Glomerular endothelial cell (primary cell): ENCODE measurements at places on chromosomes 7 and 10.
A peak's percentile ranks its signal among the peaks of the same experiment; 100 is the strongest.

- DNase-seq, result no peak
Observed at GRCh38 chr7:25009257-25009656, 29.3 kb upstream of the OSBPL3 start.

DNA sequence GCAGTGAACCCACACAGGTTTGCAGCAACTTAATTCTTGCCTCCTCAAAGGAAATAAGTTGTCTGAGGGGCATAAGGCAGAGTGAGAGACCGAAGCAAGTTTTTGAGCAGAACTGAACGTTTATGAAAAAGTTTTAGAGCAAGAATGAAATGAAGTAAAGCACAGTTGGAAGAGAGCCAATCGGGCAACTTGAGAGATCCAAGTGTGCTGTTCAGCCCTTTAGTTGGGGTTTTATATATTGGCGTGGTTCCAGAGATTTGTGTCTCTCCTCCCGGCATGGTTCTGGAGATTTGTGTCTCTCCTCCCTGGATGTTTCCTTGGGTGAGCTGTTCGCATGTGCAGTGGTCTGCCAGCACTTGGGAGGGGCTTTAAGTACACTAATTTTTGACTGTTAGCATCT, 141.4 kb upstream of the DGKB start:
- DNase-seq, result no peak

DNA sequence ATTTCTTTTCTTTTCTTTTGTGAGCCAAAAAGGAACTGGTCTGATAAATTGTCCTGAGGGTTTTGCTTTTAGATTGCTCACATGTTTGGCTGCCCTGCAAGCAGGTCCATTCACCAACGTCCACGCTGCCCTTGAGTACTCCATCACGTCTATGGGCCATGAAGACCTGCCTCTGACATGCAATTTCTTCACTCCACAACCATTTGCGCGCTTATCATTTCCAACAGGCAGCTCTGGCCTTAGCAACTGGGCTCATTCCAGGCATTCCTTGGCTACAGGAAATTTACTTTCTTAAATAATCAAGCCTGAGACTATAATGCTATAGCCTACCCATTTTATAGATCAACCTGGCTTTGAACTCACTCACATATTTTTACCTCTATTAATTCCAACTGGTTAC, 408.3 kb upstream of the C7orf33 start:
- no peak for DNase-seq

- no peak for DNase-seq
Observed at GRCh38 chr7:24392774-24393173, 108.8 kb downstream of the NPY start.

- no peak for DNase-seq
Observed at GRCh38 chr10:82462910-82463551, 588.0 kb downstream of the NRG3 start.

DNA sequence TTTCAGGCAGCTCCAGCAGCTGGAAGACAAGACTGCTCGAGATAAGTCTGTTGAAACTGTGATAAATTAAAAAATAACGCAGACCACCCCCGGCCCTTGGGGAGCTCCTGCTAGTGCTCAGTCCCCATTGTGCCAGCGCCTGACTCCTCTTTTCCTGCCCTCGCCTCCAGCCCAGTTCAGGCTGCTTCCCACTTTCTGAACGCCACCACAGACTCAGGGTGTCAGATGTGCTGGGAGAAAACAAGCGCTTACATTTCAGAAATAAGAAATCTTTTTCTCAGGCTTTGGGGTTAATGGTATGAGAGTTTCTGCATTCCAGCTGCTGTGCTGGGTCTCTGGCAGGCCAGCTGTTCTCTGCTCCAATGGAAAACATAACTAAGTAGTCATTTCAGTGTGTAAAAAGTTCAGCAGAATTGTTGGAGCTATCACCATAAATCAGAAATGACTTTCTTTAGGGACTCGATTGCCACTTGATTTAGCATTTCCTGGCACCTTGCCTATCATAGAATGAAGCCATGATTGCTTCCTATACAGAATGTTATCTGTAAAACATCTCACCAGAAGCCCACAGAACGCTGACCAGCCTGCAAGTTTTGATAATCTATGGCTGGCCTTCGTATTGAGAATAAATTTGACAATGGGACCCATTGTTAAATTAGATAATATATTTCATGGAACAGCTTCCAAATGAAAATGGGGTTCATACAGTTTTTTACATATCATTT, 257.0 kb upstream of the ZNF32 start:
- no peak for DNase-seq

DNA sequence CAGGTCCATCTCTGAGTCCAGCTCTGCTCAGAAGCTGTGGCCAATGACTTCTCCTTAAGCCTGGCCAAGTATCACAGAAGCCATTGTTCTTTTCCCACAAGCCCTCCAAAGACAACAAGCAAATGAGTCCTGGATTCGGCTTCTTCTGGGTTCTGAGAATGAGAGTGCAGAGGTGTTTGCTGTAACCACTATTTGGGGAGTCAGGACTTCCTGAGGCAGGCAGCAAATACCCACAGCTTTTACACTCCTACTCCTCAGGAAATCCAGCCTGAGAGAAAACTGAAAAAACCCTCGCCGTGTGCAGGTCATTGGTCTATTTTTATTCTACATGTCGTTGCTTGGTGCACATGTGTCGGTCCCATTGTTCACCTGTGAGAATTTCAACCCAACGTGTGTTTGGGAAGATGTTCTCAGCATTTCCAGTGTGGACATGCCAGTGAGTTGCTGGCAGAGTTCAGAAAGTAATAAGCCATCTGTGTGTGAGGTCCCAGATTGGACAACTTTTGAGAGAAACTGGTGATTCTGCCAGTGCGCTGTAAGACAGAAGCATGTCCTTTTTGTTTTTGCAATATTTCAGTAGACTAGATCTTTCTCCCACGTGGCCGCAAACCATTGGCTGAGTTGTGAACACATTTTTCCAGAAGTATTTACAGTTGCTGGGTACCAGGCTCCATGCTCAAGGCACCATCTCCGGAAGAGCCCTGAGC, 121.6 kb upstream of the LYZL2 start:
- no peak for DNase-seq

DNA sequence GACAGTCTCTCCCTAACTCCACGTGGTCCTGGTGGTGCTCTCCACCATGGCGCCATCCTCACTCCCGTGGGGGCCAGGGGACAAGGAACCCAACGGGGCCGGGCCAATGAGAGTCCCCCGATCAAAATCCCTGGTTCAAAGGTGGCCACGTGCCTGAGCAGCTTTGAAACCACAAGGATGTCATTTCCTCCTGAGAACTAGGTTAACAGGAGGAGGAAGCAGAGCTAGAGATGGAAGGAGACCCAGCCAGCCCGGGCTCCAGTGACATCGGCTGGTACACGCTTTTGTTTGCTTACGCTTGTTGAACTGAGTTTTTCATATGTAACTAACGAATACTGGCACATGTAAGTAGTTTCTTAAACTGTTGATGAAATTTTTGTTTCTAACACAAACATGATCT, 61.7 kb downstream of the PRPF18 start:
- no peak for DNase-seq

DNA sequence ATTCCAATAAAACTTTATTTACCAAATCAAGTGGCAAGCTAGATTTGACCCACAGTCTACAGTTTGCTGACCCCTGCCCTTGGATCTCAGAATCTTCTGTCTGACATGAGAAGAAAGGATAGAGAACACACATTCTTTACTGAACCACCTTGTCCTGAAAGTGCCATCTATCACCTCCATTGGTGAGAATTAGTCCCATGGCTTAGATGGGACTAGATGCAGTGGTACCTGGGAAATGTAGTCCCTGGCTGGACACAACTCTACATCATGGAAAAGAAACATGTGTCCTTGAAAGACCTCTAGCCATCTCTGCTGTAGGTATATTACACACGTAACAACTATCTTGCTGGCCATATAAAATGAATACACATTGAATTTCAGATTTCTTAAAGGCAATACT, 336.2 kb downstream of the LHFPL3 start:
- DNase-seq, result no peak

DNA sequence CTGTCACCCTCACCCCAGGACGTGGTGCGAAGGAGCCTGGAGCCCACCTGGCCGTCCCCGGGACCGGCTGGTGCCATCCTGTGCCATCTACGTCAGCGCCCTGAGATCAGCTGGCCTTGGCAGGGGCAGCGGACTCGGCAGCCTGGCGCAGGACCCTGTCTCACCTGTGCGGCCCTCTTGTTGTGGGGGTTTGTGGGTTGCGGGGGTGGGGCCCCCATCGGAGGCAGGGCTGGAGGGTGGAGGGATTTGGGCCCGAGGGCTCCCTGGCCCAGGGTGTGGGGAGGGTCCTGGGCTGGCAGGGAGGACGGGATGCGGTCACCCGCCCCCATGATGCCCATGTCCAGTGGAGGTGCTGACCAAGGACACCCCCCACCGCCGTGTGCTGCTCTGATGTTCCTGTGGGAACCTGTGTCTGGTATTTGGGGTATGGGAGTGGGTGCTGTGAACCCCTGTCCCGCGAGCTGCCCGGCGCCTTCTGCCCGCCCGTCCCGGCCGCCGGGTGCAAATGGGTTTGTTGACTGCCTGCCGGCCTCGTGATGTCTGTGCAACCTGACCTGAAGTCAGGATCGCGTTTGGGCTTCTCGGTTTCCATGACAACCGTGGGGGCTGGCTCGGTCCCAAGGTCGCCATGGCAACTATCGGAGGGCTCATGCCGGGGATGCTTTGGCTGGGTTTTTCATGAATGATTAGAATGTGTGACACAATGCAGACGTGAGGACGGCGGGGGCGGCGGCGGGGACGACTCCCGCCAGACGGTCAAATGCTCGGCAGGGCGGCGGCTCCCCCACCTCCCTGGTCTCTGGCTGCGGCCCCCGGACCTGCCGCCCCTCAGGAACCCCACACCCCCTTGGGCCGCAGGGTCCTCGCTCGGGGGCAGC, 7.3 kb downstream of the MAFK start:
- DNase-seq, result peak; percentile 87

GRCh38 chr10:76022366-76022765, 590.9 kb downstream of the LRMDA start:
- DNase-seq, result no peak

- no peak for DNase-seq
Observed at GRCh38 chr10:52949899-52950298, 177.3 kb upstream of the MBL2 start.

GRCh38 chr7:40891232-40891631, 756.4 kb downstream of the SUGCT start:
- no peak for DNase-seq

DNA sequence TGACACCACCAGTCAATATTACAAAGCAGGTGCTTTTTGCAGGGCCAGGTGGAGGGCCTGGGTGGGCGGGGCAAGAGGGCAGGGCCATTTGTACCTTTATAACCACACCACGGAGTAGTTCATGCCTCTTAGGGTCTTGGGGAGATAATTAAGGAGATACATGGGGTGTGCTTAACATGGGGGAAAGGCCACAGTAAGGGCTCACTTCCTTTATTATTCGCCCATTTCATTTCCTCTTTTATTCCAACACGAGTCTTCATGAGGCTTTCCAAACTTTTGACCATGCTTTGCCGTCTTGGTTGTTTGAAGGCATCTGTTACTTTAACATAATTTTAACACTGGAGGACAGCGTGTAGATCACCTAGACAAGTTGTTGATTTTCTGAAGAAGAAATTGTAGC, 33.3 kb upstream of the LYZL2 start:
- no peak for DNase-seq

- peak; percentile 14 for DNase-seq
Observed at GRCh38 chr10:16545116-16545736, 23.5 kb upstream of the C1QL3 start.

DNA sequence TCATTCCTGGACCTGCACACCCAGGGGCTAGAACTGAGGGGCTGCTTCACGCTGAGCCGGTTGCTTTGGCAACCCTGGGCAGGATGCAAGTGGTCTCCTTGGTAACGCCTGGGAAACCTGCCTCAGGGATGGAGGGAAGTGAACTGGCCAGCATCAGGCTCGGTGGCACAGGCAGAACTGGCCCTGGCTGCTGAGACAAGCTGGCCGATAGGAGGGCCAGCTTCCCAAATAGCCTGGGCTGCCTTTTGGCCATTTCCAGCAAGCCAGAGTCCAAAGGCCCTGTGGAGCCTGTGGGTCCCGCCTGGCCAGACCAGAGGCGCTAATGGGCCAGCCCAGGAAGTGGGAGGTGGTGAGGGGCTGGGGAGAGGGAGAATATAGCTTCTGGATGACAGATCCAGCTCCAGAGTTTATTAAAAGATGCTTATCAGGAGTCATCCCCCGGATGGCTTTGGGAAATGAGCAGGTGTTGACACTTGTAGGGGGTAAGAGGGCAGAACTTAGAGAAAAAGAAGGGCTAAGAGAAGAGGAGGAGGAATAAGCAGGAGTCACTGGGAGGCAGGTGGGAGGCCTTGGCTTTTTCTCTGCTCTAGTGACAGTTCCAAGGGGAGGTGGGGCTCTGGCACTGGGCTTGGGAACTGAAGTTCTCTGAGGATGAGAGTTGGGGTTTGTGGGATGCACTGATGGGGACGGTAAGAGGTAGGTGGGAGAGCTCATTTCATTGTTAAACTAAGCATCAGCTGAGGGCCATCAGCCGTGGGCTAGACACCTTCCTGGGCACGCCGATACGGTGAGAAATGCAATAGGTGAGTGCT, 9.6 kb downstream of the NEURL1 start:
- no peak for DNase-seq

- no peak for DNase-seq
Observed at GRCh38 chr10:128843972-128844371, 623.1 kb upstream of the MGMT start.

DNA sequence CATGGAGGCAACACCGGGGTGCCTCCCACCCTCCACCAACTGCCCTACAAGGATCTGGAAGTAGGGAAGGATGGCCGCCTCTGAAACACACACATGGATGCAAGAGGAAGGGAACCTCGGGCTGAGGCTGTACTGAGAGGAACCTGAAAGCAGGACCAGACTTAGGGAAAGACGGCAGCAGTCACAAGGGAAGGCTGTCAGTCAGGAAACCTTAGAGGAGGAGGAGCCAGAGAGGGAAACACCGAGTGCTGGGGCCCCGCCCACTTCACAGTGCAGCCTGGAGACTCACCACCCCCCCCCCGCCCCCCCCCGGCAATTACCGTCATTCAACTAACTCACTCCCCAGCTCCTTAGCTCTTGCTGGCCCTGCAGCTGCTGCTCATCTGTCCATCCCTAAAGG, 2.5 kb downstream of the CYREN start:
- no peak for DNase-seq

GRCh38 chr10:12631787-12632562, 282.6 kb downstream of the CAMK1D start:
- no peak for DNase-seq

GRCh38 chr7:6393667-6394056, 54.1 kb downstream of the DAGLB start:
- DNase-seq, result no peak

GRCh38 chr10:5564537-5565204, 39.9 kb downstream of the CALML3 start:
- DNase-seq, result no peak

- no peak for DNase-seq
Observed at GRCh38 chr10:49373361-49373760, 22.5 kb downstream of the DRGX start.

GRCh38 chr10:93154531-93154930, 80.8 kb downstream of the CYP26A1 start:
- DNase-seq, result no peak

GRCh38 chr10:48748573-48748972, 63.9 kb downstream of the WDFY4 start:
- no peak for DNase-seq
